Activated naive CD8-positive, alpha-beta T cell treated with anti-CD3 and anti-CD28 coated beads, Interleukin-2, amount 50 U/mL, for 16 hours (primary cell): ENCODE measurements at places on chromosomes 4 and X.

DNA sequence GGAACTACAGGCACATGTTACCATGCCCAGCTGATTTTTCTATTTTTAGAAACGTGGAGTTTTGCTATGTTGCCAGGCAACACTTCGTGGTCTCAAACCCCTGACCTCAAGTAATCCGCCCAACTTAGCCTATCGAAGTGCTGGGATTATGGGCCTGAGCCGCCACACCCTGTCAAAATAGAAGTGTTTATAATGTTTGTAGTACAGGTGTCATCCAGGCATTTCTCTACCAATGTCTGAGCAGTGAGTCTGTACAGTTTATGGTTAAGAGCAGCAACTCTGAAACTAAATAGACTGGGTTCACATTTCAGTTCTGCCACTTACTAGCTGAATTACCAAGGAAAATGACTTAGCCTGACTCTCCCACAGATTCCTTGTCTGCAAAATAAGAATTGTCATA is 460.4 kb upstream of the GALNT7 start:
- DNase-seq: no peak

DNA sequence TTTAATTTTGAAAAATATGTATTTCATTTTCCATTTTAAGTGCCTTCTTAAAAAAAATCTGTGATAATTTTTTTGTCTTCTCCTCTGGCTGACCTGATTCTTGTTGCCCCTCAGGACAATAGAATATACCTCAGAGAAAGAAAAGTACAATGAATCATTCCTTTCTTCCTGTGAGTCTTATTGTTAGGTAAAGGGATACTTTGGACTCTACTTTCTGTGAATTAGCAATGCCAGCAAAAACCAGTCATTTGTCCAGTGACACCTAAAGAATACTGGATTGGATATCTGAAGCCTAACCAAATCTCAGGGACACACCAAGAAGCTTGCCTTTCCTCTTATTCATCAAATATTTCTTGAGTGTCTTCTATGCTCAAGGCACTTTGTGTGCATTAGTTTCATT is 102.1 kb downstream of the AREG start:
- DNase-seq: no peak

- no peak for DNase-seq
These were observed 46.9 kb upstream of the SMARCAD1 start for GRCh38 chr4:94160774-94161173.

- DNase-seq: no peak
These were observed 20.3 kb downstream of the HS3ST1 start for GRCh38 chr4:11408233-11408967.

- DNase-seq: no peak
These were observed 34.2 kb upstream of the ATRX start for GRCh38 chrX:77820091-77820727.

- no peak for DNase-seq
These were observed 1915.4 kb downstream of the ARAP2 start for GRCh38 chr4:34328939-34329338.

DNA sequence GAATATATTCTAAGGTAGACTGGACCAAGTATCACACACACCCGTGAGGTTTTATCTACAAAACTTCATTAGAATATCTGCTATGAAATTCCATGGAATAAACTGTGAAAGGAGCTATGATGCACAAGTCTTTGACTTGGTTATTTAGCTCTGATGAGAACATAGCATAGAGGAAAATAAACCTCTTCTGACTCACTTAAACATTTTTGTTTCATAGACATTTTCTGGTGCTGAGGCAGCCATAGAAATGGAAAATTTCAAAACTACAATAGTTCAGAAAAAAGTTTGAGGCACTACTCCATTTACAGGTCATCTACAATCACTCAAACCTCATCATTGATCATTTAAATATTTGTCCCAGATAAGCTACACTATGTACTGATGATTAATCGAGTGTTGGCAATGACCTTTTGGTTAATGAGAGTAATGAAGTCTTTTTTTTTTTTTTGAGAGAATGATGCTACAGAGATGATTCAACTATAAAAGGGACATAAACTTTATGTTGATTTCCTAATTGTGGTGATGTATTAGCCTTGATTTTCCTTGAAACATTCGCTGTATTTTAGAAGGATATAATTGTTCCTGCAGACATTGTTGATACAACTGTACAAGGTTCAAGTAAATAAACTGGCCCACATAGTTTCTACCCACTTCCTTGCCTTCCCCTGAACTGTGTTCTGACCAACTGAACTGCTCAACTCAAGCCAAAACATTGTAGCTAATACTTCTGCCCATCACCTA is 77.5 kb downstream of the AREG start:
- no peak for DNase-seq

GRCh38 chr4:29717287-29718057 is 1002.7 kb upstream of the PCDH7 start:
- DNase-seq: no peak

GRCh38 chr4:26746802-26747213 is 113.8 kb upstream of the STIM2 start:
- DNase-seq: no peak

GRCh38 chr4:73725985-73726384 is 14.4 kb upstream of the CXCL8 start:
- DNase-seq: no peak

DNA sequence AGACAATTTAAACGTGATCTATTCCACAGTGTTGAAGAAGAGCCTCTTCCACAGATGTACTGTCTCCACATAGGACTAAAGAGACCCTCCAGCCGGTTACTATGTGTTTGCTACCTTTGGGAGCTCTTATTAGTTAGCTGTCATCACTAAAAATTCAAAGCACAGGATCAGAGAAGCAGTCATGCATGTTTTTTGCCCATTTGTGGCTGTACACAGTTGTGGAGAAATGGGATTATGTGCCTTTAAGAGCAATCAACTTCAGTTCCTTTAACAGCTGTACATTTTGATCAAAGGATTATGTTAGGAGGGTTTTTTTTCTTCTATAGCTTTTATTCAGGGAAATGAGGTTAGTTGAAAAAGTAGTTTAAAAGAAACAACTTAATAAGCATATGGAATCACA is 149.0 kb upstream of the SPOCK3 start:
- no peak for DNase-seq

DNA sequence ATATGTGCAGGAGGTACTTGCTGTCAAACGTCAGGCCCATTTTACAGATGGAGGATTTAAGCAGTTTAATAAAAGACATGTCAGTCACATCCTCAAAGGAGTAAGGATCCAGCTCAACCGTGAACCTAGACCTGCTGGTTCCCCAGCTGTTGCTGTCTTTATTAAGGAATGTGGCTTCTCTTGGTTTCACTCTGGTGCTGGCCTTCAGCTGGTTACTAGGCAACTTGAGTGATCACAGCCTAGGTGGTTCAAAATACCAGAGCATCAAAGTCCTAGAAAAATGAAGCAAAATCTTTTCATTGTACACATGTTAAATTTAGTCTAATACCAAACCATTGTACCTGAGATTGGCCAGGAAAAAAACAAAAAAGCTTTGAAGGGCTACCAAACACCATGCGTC is 32.7 kb upstream of the GLRA2 start:
- no peak for DNase-seq

GRCh38 chrX:15676886-15677285 is 12.3 kb upstream of the CLTRN start:
- DNase-seq: no peak

DNA sequence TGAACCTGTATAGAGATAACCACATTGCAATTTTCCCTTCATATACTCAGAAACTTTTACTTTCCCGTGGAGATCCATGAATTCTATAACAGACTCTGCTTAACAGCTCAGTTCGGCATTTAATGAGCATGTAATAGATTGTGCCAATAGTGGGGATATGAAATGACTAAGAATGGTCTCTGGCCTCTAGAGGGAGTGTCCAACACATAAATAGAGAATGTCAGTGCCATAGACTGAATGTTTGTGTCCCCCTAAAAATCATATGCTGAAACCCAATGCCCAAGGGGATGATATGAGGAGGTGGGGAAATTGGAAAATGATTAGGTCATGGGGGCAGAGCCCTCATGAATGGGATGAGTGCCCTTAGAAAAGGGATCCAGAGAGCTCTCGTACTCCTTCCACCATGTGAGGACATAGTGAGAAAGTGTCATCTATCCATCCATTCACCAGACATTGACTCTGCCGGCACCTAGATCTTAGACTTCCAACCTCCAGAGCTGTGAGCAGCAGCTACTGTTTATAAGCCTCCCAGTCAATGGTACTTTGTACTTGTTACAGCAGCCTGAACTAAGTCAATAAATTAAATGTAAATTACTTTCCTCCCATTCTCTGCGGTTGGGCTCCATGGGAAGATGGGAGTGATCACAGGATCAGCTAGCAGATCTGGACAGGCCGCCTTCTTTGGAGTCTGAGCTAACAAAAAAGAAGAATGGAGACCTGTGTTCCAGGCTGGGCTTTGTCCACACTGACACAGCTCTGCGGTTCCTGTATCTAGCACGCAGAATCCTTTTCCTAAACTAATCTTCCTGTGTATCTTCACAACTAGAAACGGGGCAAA is 28.1 kb upstream of the HPSE start:
- DNase-seq: no peak

DNA sequence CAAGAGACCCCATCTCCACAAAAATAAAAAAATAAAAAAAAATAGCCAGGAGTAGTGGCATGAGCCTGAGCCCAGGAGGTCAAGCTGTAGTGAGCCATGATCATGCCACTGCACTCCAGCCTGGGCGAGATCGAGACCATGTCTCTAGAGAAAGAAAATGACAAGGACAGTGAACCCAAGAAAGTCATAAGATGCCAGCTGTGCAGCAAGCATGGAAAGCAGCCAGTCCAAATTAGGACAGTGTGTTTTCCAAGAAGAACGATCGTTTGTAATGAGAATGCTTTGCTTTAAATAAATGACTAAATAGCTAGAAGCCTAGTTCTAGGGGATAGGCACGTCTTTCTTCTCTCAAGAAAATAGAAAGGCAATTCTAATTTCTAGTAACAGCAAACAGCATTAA is 58.4 kb upstream of the MSANTD1 start:
- DNase-seq: no peak
